ENCODE measurements at places on chromosomes 13 and 19.

GRCh38 chr19:56405062-56405461 lies 930 bp downstream of the ZNF583 start:
- DNase-seq = no peak

DNA sequence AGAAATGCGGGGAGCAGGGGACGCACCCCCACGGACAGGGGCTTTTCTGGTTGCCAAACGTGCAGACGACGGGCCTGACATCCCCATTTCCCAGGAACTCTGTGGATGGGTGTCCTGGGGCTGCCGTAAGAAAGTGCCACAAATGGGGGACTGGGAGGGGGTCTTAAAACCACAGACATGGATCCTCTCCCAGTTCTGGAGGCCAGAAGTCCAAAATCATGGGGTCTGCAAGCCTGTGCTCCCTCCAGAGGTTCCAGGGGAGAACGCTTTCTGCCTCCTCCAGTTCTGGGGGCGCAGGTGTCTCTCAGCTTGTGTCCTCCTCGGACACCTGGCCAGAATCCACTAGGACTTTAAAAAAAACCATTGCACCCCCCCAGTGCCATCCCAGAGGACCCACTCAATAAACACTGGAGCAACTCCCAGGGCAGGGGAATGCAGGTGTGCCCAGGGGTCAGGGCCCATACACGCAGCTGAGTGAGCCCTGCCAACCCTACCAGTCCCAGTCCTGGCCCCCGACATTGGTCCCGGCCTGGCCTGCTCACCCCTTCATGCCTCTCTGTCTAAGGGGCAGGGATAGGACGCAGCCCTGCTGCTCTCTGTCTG lies 103.9 kb downstream of the GADD45B start:
- DNase-seq = no peak

DNA sequence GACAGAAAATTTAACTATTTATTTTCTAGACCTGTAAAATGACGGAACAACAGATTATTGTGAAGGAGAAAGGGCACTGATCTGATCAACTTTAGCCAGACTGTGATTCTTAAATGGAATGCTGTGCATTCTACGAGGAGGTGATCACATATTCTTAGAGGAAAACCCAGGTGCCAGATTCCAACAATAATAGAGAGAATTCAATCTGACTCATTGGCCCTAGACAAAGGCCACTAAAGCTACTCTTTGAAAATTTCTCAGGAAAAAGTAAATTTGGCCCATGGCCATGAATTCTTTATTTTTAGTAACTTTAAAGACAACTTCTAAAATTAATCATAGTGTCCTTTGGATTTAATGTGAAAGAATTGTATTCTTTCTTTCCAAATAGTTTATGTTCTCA lies 58.6 kb upstream of the POSTN start:
- DNase-seq = no peak

DNA sequence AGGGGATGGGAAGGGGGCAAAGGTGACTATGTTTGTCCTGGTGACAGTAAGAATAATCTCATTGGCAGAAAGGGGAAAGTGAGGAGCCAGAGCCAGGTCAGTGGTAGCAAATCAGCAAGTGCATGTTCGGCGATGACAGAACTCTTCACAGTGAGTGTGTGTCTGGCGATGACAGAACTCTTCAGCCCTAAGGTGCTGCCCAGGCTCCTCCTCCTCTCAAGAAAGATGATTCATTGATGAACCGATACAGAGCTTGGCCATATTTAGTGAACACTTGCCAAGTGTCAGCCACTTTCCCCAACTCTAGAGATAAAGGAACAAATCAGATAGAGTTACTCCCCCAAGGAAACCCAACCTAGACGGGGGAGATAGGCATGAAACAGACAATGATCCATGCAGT lies 199.3 kb upstream of the UBL3 start:
- no peak for DNase-seq

GRCh38 chr19:19632661-19633060 lies 4.6 kb upstream of the LPAR2 start:
- no peak for DNase-seq

Measured in hepatocyte (in vitro differentiated cells).